ENCODE measurements at places on chromosomes 5 and 9. TPM values are rescaled to one million over a fixed set of nuclear protein-coding genes. Genes with fewer than 3 reads are reported as not detected.

The PDE8B gene
- 0.05 TPM for total RNA-seq

The LRRC19 gene
- not detected for total RNA-seq

The SPATA31D3 gene
- not detected for total RNA-seq

The MEIKIN gene
- total RNA-seq, result not detected

The ANKRD34B gene
- 4.4 TPM for total RNA-seq

The SLC24A2 gene
- not detected for total RNA-seq

The GLRA1 gene
- total RNA-seq, result not detected

The STC2 gene
- total RNA-seq, result 41.0 TPM

The FABP6 gene
- not detected for total RNA-seq

The AGTPBP1 gene
- total RNA-seq, result 37.9 TPM

The CETN3 gene
- 25.2 TPM for total RNA-seq

The TMEM174 gene
- not detected for total RNA-seq

The LCN6 gene
- not detected for total RNA-seq

The C6 gene
- not detected for total RNA-seq

The IL13 gene
- not detected for total RNA-seq

The TMEM215 gene
- not detected for total RNA-seq

The TERT gene
- not detected for total RNA-seq

The AGXT2 gene
- total RNA-seq, result not detected

The FAM153A gene
- not detected for total RNA-seq

The GAPT gene
- not detected for total RNA-seq

The ZCCHC9 gene
- total RNA-seq, result 26.0 TPM

The DRD1 gene
- not detected for total RNA-seq

The SAXO1 gene
- under 0.01 TPM for total RNA-seq

The GPR150 gene
- 0.69 TPM for total RNA-seq

The RAPGEF6 gene
- total RNA-seq, result 27.8 TPM

The CDKN2B-AS1 gene
- 3.9 TPM for total RNA-seq
